Nephron progenitor cell (in vitro differentiated cells): ENCODE measurements at places on chromosomes 16 and 17.

- no peaks in the 10 kb centered on the region for H3K27me3 ChIP-seq
- no peak overlapping the region for H3K4me3 ChIP-seq
- H3K36me3 ChIP-seq = peaks cover 44% of the 10 kb centered on the region
- no peaks in the 10 kb centered on the region for H3K4me1 ChIP-seq
- DNase-seq = no peak
Observed at GRCh38 chr17:67136191-67137025, 92.1 kb downstream of the CACNG1 start.

GRCh38 chr16:65975049-65975708 lies 391.3 kb upstream of the CDH5 start:
- peaks cover 4% of the 10 kb centered on the region for H3K27me3 ChIP-seq
- DNase-seq = no peak
- H3K4me3 ChIP-seq = no peak overlapping the region
- no peak overlapping the region for H3K27ac ChIP-seq

DNA sequence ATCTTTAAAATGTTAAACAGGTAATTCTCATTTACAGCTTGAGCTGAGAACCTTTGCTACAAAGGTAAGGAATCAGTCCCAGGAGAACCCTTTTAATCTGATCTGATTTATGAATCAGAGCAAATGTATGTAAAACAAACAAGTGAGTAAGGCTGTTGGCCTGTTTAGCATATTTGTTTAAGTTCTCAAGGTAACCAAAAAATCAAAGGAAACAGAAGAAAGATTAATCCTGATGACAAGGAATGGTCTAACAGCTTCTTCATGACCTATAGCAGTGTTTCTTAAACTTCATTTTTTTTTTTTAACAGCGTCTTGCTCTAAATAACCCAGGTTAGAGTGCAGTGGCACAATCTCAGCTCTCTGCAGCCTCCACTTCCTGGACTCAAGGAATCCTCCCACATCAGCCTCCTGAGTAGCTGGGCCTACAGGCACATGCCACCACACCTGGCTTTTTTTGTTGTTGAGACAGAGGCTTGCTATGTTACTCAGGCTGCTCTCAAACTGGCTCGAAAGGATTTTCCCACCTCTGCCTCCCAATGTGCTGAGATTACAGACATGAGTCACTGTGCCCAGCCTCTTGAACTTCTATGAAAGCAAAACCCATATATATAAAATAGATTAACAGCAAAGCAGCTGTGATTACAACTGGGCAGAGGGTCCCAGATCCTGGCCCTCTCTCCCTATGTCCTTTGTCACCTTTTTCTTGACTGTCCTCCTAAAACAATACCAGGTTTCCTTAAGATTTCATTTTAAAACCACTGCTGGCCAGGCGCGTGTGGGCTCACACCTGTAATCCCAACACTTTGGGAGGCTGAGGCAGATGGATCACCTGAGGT lies 5.1 kb upstream of the JPT1 start:
- H3K36me3 ChIP-seq = peaks cover 28% of the 10 kb centered on the region
- H3K27ac ChIP-seq = no peak overlapping the region
- no peak for DNase-seq
- H3K27me3 ChIP-seq = no peaks in the 10 kb centered on the region
- no peak overlapping the region for H3K4me3 ChIP-seq

DNA sequence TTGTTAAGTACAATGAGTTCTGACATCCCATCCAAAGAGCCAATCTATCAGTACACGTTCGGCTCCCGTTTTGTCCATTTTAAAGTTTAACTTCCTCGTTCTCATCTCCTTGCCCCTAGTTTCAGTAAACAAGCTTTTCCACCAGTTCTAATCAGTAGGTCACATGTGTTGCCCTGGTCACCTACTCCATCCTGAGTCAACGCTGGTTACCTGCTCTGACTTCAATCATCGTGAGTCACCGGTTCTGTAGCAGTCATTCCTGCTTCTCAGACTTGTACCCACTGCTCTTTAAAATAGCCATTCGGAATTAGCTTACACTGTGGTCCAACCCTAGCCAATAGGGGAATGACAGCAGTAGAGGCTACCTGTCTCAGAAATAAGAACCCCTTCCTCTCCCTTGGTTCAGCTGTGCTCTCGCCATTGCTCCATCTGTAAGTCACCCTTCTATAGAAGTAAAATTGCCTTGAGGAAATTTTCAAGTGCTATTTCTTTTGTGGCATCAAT lies 191.0 kb downstream of the CPPED1 start:
- no peaks in the 10 kb centered on the region for H3K4me1 ChIP-seq
- no peak for DNase-seq
- H3K27me3 ChIP-seq = peaks cover 7% of the 10 kb centered on the region
- no peak overlapping the region for H3K4me3 ChIP-seq

- DNase-seq = no peak
- no peaks in the 10 kb centered on the region for H3K36me3 ChIP-seq
- no peaks in the 10 kb centered on the region for H3K4me1 ChIP-seq
- peaks cover 65% of the 10 kb centered on the region for H3K27me3 ChIP-seq
Observed at GRCh38 chr16:30644334-30644830, 6.4 kb upstream of the PRR14 start.

DNA sequence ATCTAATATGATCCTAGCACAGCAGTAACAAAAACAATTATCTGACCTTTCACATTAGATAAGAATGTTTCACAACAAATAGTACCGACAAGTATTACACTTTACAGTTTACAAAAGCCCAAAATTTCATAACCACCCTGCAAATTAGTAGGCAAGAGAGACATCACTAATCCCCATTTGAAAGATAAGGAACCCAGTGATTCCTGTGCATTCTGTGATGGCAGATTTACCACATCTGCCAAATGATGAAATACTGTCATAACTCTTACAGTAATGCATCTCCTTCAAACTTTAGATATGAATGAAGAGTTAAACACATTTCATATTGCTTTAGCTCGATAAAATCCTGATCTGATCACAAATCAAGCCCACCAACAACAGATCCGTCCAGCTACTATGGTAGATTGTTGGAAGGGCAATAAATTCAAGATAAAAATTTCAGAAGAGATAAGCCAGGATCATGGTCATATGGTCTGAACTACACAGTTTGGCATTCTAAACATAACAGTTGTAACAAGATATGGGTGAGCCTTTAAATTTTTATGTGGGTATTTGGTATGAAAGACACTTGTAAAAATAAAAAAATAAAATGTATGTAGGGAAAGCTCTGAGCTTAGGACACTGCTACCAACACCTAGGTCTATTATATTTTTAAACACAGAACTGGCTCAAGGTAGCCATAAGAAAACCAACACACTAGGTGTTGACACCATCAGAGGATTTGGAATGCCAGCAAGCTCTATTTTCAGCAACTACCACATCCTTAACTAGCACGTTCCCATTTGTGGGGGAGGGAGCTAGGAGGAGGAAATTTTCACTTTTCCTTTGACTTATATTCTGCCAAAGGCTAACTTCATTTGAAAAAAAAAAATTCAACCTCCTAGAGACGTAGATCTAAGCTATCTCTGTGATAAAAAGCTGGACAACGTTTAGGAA lies 9.3 kb downstream of the YWHAE start:
- H3K27ac ChIP-seq = peak overlapping the region; percentile 77
- DNase-seq = no peak
- H3K36me3 ChIP-seq = peaks cover 56% of the 10 kb centered on the region
- no peaks in the 10 kb centered on the region for H3K27me3 ChIP-seq

GRCh38 chr17:8420041-8420934 lies 15.4 kb upstream of the NDEL1 start:
- H3K27ac ChIP-seq = no peak overlapping the region
- no peak overlapping the region for H3K4me3 ChIP-seq
- H3K4me1 ChIP-seq = no peaks in the 10 kb centered on the region
- H3K36me3 ChIP-seq = no peaks in the 10 kb centered on the region
- DNase-seq = no peak

- H3K4me3 ChIP-seq = no peak overlapping the region
- H3K27ac ChIP-seq = no peak overlapping the region
- H3K36me3 ChIP-seq = no peaks in the 10 kb centered on the region
- no peak for DNase-seq
Observed at GRCh38 chr16:79093554-79093967, 507.0 kb downstream of the MAF start.

DNA sequence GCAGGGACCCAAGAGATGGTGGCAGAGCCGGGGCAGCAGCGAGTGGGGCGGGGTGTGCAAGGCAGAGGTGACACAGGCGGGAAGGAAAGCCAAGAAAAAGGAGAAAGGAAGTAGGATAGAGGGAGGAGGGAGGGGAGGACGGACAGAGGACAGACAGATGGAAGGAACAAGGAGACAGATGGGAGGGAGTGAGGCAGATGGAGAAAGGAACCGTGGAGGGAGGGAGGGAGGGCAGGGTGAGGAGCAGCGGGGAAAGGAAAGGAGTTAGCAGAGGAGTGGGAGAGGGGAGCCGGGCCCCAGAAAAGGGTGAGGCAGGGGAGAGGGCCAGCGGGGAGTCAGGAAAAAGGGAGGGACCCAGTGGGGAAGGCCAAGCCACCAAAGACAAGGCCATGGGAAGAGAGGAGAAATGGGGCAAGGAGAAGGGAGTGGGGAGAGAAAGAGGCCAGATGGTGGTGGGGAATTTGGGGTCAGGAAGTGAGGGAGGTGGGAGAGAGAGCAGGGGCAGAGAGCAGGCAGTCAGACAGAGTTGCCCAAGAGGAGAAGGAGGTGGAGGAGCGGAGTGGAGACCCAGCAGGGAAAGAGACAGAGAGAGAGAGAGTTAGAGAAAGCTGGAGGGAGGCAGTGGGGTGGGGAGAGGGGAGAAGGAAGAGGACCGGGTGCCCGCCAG lies 13.2 kb upstream of the ASGR1 start:
- H3K4me3 ChIP-seq = no peak overlapping the region
- H3K27me3 ChIP-seq = peaks cover 6% of the 10 kb centered on the region
- H3K4me1 ChIP-seq = peaks cover 23% of the 10 kb centered on the region
- peak overlapping the region; percentile 85 for H3K27ac ChIP-seq
- H3K36me3 ChIP-seq = peaks cover 52% of the 10 kb centered on the region
- DNase-seq = no peak

- DNase-seq = peak; percentile 80
- peaks cover 35% of the 10 kb centered on the region for H3K36me3 ChIP-seq
- peaks cover 34% of the 10 kb centered on the region for H3K4me1 ChIP-seq
Observed at GRCh38 chr17:8226536-8227237, 16.3 kb upstream of the AURKB start.

GRCh38 chr16:78494674-78495073 lies 395.2 kb downstream of the WWOX start:
- peaks cover 59% of the 10 kb centered on the region for H3K4me1 ChIP-seq
- peaks cover 28% of the 10 kb centered on the region for H3K36me3 ChIP-seq
- DNase-seq = no peak
- H3K27ac ChIP-seq = no peak overlapping the region
- H3K4me3 ChIP-seq = no peak overlapping the region
- H3K27me3 ChIP-seq = peaks cover 6% of the 10 kb centered on the region

DNA sequence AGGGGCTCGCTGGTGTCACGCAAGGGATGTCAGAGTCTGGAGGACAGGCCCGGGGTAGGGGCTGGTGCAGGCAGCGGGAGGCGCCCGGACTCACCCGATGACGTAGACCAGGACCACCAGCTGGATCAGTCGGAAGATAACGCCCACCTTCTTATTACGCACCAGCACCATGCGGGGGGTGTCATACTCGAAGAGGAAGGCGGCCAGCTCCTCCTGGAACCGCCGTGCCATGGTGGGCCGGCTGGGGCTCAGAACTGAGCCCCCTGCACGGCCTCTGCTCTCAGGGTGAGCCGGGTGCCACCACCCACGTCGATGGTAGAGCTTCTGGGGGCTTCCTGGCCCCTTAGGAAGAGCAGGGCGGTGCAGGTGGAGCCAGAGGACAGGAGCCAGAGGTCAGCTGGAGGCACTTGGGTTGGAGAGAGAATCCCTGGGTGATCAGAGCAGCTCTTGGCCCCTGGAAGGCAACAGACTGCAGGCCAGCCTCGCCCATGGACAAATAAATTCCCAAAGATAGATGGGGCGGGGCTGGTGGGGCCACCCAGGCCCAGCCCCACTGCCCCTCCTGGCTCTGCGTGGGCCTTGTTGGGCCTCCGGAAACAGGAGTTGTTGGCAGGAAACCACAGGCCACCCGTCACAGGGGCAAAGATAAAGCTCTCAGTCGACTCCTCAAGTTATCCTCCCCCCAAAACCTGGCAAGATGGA lies at the start of gene P2RX1:
Gene P2RX1 (minus strand): TSS at position 471 of the 702 bp plus-strand sequence. CDS start 240 bp downstream, at position 231.
- no peak within 1 kb of the TSS for H3K27ac ChIP-seq
- no peak for DNase-seq
- H3K27me3 ChIP-seq = peaks cover 6% of the 10 kb centered on the region
- no peaks in the 10 kb centered on the region for H3K36me3 ChIP-seq
- peaks cover 25% of the 10 kb centered on the region for H3K4me1 ChIP-seq
- H3K4me3 ChIP-seq = no peak within 1 kb of the TSS

DNA sequence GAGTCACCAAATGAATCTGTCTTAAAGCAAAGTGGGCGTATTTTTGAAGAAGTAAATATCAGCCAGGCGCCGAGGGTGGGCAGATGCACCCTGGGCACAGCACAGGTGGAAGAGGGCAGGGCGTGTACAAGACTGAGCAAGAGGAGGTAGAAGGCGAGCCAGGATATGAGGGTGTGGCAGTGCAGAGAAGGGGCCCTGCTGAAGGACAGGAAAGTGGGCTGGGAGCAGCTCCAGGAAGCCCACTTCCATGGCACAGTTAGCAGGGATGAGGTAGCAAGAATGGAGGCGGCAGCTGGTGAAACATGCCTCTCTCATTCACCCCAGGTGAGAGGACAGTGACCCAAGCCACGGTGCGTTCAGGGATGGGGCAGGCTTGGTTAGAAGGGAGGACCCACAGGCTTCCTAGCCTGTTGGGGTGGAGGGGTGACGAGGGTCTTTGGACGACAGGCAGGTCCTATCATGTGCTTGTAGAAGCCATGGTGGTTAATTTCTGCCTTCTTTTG lies 149.3 kb downstream of the CLEC16A start:
- peaks cover 6% of the 10 kb centered on the region for H3K27me3 ChIP-seq
- H3K4me3 ChIP-seq = no peak overlapping the region
- no peaks in the 10 kb centered on the region for H3K36me3 ChIP-seq
- DNase-seq = no peak
- peak overlapping the region; percentile 24 for H3K27ac ChIP-seq
- peaks cover 60% of the 10 kb centered on the region for H3K4me1 ChIP-seq

DNA sequence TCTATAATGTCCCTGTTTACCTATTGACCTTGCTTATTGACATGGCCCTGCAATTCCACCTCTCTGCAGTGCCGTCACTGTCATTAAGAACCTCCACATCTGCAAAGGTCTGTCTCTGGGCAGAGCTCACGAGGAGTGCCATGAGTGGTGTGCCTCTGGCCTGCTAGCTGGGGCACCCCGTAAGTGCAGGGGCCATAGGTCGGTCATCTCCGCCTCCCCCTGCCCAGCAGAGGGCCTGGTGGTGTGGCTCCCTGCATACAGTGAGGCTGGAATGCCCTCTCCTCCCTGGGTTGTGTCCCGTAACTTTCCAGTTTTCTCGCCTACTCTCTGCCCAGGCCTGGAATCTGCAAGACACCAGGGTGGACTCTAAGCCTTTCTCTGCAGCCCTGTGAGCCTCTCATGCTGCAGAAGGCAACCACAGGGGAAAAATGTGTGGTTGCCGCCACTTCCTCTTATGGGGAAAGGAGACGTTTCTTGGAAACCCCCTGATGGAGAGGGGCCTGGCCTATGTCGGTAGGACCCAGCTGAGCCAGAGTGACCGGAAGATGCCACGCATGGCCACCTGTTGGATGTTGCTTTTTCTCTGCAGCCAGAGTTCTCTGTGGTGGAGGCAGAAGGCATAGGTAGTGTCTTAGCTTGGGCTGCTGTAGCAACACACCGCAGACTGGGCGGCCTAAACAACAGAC lies 2.7 kb upstream of the SNX20 start:
- peaks cover 4% of the 10 kb centered on the region for H3K4me1 ChIP-seq
- H3K4me3 ChIP-seq = no peak overlapping the region
- DNase-seq = no peak
- H3K27ac ChIP-seq = peak overlapping the region; percentile 32
